ENCODE measurements at places on chromosomes 6 and 20.

DNA sequence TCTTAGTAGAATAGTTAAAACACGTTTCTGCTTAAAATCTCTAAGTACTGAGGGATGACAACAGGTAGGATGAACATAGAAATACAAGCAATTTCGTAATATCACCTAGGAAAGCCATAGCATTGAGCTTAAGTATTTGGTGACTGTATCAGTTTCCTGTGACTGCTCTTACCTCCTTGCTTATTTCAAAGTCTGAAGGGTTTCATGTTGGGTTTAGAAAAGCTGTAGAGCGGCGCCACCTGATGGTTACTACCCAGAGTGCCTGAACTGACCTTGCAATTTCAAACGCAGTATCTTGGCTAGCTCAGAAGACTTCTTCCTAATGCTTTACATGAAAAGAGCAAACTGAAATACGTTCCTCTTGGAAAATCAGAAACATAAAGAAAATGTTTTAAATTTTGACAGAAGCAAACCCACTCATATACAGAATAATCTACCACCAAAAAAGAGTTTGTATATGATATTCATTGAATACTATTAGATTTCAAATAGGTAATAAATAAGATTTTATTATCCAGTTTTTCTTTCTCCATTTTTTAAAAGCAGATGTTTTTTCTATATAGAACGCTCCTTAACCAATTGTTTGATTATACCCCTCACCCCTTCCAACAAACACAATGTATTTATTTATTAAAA, 82.3 kb upstream of the RIPOR2 start:
- no peak for DNase-seq

DNA sequence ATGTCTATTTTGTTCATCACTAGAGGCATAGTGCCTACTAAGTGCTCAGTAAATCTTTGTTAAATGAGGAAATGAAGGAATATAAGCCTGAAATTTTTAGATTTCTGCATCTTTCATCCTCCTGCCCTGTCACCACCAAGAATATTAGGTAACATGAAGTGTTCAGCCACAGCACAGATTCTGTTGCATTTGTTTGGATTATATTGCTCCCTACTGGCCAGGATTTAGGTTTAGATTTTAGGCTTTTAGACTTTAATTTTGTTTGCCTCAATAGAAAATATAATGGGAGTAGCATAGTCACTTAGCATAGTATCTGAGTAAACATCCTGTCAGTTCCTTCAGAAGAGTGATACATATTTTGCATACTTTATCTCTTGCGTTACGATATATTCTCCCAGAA, 14.2 kb downstream of the FARS2 start:
- DNase-seq: no peak

DNA sequence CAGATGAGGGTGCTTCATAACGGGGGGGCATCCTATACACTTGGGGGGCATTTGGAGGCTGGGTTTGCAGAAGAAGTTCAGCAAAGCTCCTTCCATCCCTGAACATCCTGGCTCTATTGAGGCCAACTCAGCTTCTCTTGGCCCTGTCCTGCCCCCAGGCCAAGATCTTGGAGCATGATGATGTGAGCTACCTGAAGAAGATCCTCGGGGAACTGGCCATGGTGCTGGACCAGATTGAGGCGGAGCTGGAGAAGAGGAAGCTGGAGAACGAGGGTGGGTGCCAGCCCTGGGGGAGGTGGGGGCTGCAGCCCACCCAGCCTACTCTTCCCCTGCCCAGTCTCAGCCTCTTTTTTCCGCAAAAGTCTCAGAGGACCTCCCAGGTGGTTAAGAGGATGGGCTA, 17.2 kb downstream of the GDAP1L1 start:
- no peak for DNase-seq

GRCh38 chr6:112701201-112701600, 354.1 kb downstream of the RFPL4B start:
- peak; percentile 36 for DNase-seq

- DNase-seq: peak; percentile 43
These were observed 147.4 kb upstream of the OLIG3 start for GRCh38 chr6:137641474-137642077.

- no peak for DNase-seq
These were observed 11.5 kb upstream of the SRF start for GRCh38 chr6:43159599-43159998.

- DNase-seq: peak; percentile 12
These were observed 977.7 kb upstream of the SLC35B3 start for GRCh38 chr6:9412951-9413559.

DNA sequence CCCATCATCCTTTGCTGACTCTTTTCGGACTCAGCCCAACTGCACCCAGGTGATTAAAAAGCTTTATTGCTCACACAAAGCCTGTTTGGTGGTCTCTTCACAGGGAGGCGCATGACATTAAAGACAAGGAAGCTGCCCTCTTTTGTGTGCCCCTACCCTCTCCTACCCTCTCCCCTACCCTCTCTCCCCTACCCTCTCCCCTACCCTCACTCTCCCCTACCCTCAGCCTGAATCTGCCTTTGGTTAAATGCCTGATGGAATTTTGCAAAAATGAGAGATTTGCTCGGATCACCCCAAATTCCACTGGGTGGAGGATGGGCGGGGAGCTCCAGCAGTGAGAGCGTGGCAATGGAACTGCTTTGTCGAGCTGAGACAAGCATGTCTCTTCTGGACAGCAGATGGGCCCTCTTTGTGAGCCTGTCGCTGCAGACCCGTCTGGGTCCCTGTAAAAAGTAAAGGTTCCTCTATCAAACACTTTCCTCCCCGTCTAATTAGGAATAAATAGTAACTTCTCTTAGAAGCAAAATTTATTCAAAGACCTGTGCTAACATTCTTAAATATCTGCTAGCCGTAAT, 76.4 kb upstream of the MLN start:
- DNase-seq: no peak

DNA sequence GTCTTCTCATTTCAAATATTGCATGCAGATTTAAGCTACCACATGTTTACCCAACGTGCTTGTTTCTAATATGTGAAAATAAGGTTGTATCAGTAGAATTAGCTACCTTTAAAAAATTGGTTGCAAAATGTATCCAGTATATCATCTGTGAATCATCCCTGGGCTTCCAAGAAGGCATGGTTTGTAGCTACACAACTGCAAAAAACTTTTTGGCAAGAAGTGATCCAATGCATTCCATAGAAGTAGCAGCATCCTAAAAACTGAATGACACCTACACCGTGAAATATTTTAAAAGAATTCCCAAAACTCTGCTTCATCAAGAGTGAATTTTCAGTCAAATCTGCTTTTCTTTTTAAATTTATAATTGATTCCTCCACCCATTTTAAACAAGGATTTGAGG, 89.1 kb downstream of the AIG1 start:
- DNase-seq: no peak

DNA sequence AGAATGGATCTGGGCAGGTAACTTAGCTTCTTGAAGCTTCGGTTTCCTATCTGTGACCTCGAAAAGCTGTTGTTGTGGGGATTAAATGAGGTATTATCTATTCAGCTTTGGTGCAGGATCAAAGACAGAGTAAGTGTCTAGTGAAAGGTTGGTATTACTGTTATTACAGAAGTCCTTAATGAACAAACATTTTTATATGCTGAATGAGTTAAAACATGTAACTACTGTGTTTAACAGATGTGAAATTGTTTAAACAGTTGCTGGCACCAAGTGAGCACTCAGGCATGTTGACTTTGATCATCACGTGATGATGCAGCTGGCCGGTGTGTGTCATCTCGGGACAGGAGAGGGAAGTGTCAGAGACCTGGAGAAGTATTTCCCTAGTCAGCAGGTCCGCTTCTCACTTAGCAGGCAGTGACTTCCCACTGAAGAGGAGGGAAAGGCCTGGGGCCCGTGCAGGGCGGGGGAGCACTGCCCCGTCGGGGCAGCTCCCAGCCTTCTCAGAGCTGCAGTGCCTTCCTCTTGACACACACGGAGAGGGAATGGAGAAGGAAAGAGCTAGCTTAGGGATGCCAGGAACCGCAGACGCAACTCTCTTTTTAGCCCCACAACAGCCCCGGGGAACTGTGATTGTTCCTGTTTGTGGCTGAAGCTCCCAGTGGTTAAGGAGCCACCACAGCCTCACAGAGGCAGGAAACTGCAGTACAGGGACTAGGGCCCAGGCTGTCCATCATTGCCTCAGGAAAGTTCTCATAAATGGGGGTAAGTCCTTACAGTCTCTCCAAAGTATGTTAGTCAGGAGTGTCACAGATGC, 18.0 kb downstream of the TUBB2A start:
- no peak for DNase-seq

DNA sequence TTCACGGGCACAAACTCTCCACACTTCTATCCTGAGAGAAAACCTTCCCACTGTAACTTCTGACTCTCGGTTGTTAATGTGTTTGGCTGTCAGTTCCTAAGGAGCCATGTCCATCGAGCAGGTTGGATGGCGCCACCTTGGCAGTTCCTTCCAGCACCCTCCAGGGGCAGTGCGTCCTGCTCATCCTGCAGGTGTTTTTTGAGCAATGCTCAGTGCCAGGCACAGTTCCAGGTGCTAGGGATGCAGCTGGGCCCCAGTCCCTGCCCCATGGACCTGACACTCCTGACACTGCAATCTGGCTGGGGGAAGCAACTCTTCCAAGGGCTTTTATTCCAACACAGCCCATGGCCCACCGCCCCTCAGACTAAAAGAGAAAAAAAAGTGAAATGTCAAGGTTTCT, 376.4 kb downstream of the PREX1 start:
- DNase-seq: no peak

DNA sequence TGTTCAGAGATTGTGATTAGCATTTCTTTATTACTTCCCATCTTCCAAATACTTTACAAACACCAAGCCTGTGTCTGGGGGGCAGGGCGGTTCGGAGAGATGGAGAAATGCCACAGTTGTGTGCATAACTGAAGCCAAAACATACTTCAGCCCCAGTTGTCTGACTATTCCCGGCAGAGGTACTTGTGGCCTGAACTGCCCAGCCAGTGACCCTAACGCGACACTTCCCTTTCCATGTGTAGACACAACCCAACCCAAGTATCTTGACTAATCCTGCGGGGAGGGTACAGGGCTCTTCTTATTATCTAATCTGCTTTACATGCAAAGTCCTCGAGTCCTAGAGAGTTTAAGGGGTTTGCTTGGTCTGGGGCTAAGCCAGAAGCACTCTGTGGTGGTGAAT, 46.2 kb downstream of the ISM1 start:
- DNase-seq: no peak

DNA sequence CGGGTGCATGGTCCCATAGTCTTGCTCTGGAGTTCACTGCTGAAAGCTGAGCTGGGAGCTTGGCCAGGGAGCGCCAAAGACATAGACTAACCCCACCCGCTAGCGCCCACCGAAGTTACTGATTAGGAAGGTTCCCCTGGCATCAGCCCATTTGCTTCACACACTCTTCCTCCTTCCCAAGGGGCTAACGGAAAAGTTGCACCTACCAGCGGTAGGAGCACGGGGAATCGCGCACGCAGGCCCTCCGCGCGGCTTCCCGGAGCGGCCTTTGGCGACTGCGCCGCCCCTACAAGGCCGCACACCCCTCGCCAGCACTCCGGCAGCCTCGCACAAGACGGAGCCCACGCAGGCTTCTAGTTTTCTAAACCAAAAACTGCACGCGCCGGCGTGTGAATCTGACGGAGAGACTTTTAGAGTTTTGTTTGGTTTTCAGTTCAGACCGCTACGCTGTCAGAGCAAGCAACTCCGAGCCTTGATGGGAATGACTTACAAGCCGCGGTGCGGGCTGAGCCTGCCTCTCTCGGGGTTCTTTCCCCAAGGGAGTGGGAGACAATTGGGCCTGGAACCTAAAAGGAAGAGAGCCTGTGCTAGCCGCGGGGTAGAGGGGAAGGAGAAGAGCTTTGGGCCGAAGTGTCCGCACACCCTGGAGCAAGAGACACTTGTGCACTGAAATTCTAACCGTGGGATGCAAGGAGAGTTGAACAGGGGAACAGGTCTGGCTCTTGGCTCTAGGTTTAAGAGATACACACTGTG, 891 bp upstream of the POU3F2 start:
- DNase-seq: no peak

DNA sequence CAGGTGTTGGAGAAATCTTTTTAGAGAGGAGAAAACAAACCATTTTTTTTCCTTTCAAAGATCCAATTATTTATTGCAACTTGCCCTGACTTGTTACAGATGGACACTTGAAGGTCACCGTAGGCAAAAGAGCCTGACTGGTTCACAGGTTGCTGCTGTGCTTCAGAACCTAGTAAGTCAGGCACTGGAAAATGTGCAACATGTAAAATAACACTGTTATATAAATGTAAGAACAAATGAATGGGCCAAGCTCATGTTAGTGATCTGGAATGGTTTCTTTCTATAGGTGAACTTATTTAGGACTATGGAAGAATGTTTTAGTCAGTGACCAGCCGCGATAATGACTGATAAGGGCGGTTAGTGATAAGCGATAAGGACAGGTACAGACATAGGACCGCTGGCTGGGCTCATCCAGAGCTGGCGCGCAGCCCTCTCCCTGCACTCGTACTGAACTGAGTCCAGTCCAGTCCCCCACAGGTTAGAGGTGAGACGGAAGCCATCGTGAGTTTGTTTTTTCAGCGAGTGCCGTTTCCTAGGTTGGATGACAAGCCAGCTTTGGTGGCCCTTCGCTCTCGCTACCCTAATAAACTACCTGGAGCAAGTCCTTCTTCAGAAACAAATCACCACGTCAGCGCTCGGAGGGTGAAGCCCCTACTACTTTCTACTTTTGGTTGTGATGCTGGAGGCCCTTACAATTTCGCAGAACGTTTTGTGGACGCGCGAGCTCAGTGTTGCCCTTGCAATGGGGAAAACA, 94.4 kb upstream of the PRDM1 start:
- no peak for DNase-seq

DNA sequence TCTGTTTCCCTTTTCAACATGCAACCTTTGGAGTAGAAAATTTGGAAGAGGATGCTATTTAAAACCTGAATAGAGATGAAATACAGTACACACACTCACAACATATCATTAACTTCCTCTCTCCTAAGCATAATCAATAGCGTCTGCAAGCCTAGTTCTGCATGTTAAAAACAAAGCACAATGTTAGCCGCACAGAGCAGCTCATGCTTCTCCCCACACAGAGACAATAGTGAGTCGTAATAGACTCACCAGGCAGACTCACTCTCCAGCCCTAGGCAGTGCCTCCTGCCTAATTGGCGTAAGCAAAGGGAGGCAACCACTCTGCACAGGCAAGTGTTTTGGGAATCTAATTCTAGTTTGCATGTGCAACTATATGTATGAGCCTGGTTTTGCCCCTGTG, 45.8 kb upstream of the ARID1B start:
- peak; percentile 63 for DNase-seq

GRCh38 chr6:81613606-81614005, 138.9 kb downstream of the TENT5A start:
- DNase-seq: no peak

DNA sequence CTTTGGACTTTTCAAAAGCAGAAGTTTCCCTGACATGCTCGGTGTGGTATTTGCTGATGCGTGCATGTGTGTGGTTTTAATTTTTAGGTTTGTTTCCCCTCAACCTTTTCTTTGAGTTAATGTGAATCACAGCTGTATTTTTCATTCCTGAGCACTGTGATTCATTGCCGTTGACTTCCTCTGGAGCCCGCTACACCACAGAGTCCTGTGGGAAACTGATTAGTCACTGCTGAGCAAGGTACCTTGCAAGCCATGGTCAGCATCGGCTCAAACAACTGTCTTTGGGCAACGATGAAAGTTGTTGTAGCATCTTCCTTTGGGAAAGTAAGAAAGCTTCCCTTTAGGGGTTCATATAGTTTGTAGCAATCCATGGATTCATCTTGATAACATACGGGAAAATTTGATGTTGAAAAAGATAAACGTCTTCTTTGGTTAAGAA, 57.5 kb downstream of the RIN2 start:
- no peak for DNase-seq
